Mammary microvascular endothelial cell (primary cell): ENCODE measurements at places on chromosomes 4 and X. TPM values are rescaled to one million over a fixed set of nuclear protein-coding genes. Genes with fewer than 3 reads are reported as not detected.

NKX6-1 gene
- not detected in 2 replicates for total RNA-seq

CT45A5 gene
- not detected in 2 replicates for total RNA-seq

GPR34 gene
- total RNA-seq: not detected in 2 replicates

SLC25A31 gene
- not detected in 2 replicates for total RNA-seq

P2RY4 gene
- total RNA-seq: not detected in 2 replicates

FMR1NB gene
- total RNA-seq: not detected in 2 replicates

PABPC4L gene
- 0.33 and 0.79 TPM in 2 replicates for total RNA-seq

STEEP1 gene
- total RNA-seq: 28.7 and 30.6 TPM in 2 replicates

SPANXA2 gene
- not detected in 2 replicates for total RNA-seq

ELF2 gene
- 16.2 and 23.2 TPM in 2 replicates for total RNA-seq

SUPT20HL1 gene
- not detected in 2 replicates for total RNA-seq

GAGE1 gene
- not detected in 2 replicates for total RNA-seq

WNK3 gene
- total RNA-seq: 0.15 and 0.33 TPM in 2 replicates

HSFX1 gene
- 0.07 TPM in 1 of 2 replicates, not detected in the other for total RNA-seq

MAGEB1 gene
- not detected in 2 replicates for total RNA-seq

MAGEA1 gene
- not detected in 2 replicates for total RNA-seq

RHOXF1 gene
- not detected in 2 replicates for total RNA-seq

SCD5 gene
- 33.6 and 34.4 TPM in 2 replicates for total RNA-seq

MAP7D3 gene
- total RNA-seq: 30.8 and 34.9 TPM in 2 replicates

SGMS2 gene
- 70.5 and 95.0 TPM in 2 replicates for total RNA-seq

F8A2 gene
- total RNA-seq: not detected in 2 replicates

PASD1 gene
- not detected in 2 replicates for total RNA-seq

PNCK gene
- not detected in 2 replicates for total RNA-seq
